ENCODE measurements at places on chromosomes 3 and 15. TPM values are rescaled to one million over a fixed set of nuclear protein-coding genes. Genes with fewer than 3 reads are reported as not detected.

DNA sequence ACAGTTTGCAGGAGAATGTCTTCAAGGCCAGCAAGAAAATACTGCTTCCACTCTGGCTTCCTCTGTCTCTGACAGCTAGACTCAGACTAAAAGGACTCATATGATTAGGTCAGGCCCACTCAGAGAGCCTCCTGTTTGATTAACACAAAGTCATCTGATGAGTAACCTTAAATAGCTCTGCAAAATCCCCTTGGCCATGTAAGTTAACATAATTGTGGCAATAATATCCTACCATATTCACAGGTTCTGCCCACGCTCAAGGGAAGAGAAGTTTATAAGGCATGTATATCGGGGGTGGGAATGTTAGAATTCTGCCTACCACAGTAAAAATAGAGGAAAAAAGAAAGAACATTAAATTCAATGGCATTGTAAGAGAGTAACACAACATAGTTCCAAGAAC, 20.6 kb upstream of the HHATL start:
- no peak overlapping the region for H3K27ac ChIP-seq
- no peak overlapping the region for H3K4me3 ChIP-seq
- no peaks in the 10 kb centered on the region for H3K36me3 ChIP-seq
- no peak for DNase-seq
- no peaks in the 10 kb centered on the region for H3K27me3 ChIP-seq

DNA sequence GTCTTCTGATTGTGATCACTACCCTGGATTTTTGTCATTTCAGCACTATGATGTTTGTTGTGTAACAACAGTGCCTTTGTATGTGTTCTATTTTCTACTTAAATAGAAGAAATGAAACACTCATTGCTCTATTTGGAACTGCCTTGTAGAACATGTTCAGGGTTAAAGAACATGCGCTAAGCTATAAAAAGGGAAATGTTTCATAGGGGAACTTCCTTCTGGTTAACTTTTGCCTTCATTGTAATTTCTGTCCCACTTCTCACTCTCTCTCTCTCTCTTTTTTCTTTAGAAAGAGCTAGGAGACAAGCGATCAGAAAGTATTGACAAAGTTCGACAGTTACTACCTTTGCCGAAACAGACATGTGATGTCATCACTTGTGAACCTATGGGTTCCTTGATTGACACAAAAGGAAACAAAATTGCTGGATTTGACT, at the start of gene P2RY12:
Gene P2RY12, minus strand, starts transcription at position 13 of the 434 bp plus-strand sequence. CDS start 45,908 bp downstream, outside the sequence.
- H3K4me1 ChIP-seq = no peaks in the 10 kb centered on the region
- H3K27me3 ChIP-seq = no peaks in the 10 kb centered on the region
- H3K4me3 ChIP-seq = no peak within 1 kb of the TSS
- no peak for DNase-seq
- H3K27ac ChIP-seq = no peak within 1 kb of the TSS

DNA sequence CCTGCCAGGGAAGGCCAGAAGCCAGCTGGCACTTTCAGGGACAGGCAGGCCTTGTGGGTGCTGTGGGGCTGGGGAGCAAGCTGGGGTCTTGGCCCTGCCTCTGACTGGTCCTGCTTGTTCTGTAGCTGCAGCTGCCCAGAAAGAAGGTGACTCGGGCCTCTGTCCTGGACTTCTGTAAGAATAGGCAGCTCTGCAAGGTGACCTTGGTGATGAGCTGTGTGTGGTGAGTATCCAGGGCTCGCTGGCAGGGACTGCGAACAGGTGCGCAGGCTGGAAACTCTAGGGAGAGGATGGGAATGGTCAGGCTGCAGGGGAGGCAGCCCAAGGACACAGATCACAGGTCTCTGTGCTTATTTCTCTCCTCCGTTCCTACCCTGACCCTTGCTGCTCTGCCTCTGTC, 31.2 kb downstream of the SLC22A14 start:
- no peaks in the 10 kb centered on the region for H3K27me3 ChIP-seq
- DNase-seq = no peak
- no peak overlapping the region for H3K4me3 ChIP-seq
- no peaks in the 10 kb centered on the region for H3K36me3 ChIP-seq
- no peaks in the 10 kb centered on the region for H3K4me1 ChIP-seq
- H3K27ac ChIP-seq = no peak overlapping the region

- DNase-seq = no peak
- H3K4me3 ChIP-seq = no peak overlapping the region
- H3K36me3 ChIP-seq = no peaks in the 10 kb centered on the region
- peaks cover 14% of the 10 kb centered on the region for H3K4me1 ChIP-seq
- no peaks in the 10 kb centered on the region for H3K27me3 ChIP-seq
Observed at GRCh38 chr15:37094333-37094914, 5.9 kb downstream of the MEIS2 start.

The PYGO1 gene
- 1.3 TPM for total RNA-seq

Data from body of pancreas (tissue), 4 donors.